ENCODE measurements at places on chromosomes 1 and 21. TPM values are rescaled to one million over a fixed set of nuclear protein-coding genes. Genes with fewer than 3 reads are reported as not detected.

MECR gene
- total RNA-seq = 20.9 TPM

OR2T2 gene
- not detected for total RNA-seq

ZNF695 gene
- 1.2 TPM for total RNA-seq

CRYAA gene
- total RNA-seq = not detected

DNM3 gene
- total RNA-seq = 0.72 TPM

FOXO6 gene
- total RNA-seq = 0.91 TPM

ANGPTL3 gene
- total RNA-seq = not detected

KRTAP24-1 gene
- total RNA-seq = not detected

CFHR5 gene
- total RNA-seq = not detected

BARHL2 gene
- not detected for total RNA-seq

SHISAL2A gene
- total RNA-seq = not detected
